ENCODE measurements at places on chromosomes 2 and 18.

- peak; percentile 17 for DNase-seq
Observed at GRCh38 chr2:157257312-157258252, at the start of gene GALNT5. Gene GALNT5, plus strand, starts transcription at chr2:157257705. Its CDS starts 378 bp downstream, at chr2:157258083.

DNA sequence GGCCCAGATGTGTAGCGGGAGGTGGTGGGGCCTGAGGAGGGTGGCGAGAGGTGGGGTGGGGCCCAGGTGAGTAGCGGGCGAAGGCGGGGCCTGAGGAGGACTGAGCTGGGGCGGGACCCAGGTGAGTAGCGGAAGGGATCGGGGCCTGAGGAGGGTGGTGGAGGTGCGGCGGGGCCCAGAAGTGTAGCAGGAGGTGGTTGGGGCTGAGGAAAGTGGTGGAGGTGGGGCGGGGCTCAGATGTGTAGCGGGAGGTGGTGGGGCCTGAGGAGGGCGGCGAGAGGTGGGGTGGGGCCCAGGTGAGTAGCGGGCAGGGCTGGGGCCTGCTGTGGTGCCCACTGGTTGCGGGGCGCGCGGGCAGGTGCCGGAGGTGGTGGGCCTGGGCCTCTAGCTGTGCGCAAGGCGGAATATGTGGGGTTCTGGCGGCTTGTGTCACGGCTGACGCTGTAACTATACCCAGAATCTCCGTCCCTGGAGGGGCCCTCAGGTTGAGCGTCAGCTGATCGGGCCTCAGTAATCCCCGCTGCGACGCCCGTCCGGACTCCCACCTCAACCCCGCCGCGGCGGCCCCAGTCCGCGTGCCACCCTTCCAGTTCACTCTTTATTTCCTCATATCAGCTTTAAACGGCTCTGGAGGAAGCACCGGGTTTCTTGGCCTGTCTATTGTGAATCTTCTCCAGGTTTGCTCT, 866 bp upstream of the SF3B6 start:
- no peak for DNase-seq

DNA sequence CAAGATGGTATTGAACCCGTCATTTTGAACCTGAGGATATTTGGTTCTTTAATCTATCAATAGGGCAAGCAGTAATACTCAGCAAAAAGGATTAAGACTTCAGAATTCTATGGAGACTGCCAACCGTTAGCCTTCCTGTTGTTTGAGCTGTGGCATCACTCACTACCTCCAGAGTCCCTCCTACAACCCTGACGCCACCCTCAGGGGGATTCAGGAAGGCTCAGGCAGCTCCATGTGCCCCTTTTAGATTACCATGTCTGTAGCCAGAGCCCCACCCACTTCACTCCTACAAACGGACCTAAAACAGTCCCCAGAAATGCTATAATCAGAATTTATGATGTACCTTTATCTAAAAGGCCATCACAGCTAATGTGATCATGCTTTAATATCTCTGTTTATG, 172.9 kb downstream of the EPHA4 start:
- DNase-seq: no peak

- peak; percentile 50 for DNase-seq
Observed at GRCh38 chr2:27977731-27978312, 87.3 kb downstream of the BABAM2 start.

GRCh38 chr2:109383505-109384307, 230.1 kb downstream of the SEPTIN10 start:
- no peak for DNase-seq

All from urothelium cell line (cell line).